ENCODE measurements at places on chromosomes 1 and 21. TPM values are rescaled to one million over a fixed set of nuclear protein-coding genes. Genes with fewer than 3 reads are reported as not detected.

The TPRG1L gene
- total RNA-seq = 26.7 TPM

The SYT14 gene
- 2.1 TPM for total RNA-seq

The NMNAT2 gene
- total RNA-seq = 1.7 TPM

The MROH7 gene
- 7.2 TPM for total RNA-seq

The SERINC2 gene
- total RNA-seq = 1.5 TPM

The MATN1 gene
- not detected for total RNA-seq

The CFAP74 gene
- total RNA-seq = not detected

The TRIM67 gene
- not detected for total RNA-seq

The PRRX1 gene
- 97.5 TPM for total RNA-seq
